ENCODE measurements at places on chromosomes 6 and 20. TPM values are rescaled to one million over a fixed set of nuclear protein-coding genes. Genes with fewer than 3 reads are reported as not detected.
A peak's percentile ranks its signal among the peaks of the same experiment; 100 is the strongest.

DNA sequence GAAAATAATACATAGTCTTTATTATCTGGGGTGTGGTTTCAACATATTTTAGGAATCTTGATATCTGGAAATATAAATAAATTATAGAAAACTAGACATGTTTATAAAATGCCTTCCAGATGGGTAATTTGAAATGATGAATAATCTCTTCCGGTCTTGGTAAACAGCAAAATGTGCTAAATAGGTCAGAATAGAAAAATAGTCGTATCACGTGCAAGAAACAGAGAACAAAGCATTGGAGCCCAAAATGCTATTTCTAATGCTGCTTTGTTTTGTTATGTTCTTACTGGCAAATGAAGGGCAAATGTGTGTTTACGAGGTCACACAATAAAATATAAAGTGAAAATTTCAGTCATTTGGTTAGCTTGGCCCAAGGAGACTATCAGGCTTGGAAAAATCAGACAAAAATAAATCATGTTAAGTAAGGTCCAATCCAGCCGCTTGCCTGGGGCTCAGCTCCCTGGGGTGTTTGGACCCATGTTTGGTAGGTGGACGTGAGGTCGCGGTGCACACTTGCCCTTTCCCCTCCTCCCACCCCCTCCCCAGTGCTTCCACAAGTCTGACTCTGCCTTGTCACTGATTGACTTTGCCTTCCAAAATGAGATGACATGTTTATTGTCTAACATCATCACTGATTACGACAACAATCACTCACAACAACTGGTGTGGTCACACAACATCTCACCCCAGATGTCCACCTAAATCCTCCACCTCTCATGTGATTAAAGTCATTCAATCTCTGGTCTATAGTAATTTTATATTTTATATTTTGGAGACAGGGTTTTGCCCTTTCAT, 56.0 kb downstream of the RIN2 start:
- no peak for DNase-seq

DNA sequence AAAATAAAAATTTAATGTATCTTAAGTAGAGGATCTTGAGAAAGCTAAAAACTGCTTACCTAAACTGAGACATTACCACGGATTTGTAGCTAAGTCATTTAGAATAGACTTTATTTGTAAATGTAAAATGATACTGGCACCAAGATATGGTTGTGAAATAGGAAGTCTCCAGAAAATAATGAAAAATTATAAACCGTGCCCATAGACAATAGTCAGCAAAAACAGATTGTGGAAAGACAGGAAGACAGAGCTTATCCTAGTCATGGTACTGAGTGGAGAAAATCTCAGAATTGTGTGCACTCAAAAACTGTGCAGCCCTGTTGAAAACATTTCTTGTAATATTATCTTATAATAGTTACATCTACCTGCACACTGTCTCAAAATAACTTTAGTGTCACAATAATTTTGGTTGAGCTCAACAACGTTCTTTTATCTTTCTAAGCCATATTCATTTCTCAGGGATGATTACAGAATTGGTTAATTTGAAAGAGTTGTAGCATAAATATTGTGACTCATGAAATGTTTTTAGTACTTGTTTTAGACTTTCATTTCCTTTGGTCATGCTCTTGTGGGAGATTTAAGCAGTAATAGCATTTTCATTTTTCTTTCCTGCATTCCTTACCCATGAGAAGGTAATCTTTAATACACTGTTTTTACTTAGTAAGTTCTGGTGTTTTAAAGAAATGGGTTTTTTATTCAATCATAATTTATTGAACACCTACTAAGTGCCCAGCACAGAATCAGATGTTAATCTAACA, 174.5 kb downstream of the SOX4 start:
- no peak for DNase-seq

- no peak for DNase-seq
These were observed 2.6 kb downstream of the PPP1R14C start for GRCh38 chr6:150145427-150145826.

DNA sequence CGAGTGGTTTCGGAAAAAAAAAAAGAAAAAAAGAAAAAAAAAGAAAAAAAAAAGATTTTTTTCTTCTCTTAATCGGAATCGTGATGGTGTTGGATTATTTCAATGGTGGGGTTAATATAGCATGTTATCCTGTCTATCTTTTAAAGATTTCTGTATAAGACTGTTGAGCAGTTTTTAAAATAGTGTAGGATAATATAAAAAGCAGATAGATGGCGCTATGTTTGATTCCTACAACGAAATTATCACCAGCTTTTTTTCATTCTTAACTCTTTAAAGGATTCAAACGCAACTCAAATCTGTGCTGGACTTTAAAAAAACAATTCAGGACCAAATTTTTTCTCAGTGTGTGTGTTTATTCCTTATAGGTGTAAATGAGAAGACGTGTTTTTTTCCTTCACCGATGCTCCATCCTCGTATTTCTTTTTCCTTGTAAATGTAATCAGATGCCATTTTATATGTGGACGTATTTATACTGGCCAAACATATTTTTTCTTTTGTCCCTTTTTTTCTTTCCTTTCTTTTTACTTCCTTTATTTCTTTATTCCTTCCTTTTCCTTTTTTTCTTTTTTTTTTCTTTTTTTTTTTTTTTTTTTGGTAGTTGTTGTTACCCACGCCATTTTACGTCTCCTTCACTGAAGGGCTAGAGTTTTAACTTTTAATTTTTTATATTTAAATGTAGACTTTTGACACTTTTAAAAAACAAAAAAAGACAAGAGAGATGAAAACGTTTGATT, 3.6 kb downstream of the SOX4 start:
- no peak for DNase-seq

DNA sequence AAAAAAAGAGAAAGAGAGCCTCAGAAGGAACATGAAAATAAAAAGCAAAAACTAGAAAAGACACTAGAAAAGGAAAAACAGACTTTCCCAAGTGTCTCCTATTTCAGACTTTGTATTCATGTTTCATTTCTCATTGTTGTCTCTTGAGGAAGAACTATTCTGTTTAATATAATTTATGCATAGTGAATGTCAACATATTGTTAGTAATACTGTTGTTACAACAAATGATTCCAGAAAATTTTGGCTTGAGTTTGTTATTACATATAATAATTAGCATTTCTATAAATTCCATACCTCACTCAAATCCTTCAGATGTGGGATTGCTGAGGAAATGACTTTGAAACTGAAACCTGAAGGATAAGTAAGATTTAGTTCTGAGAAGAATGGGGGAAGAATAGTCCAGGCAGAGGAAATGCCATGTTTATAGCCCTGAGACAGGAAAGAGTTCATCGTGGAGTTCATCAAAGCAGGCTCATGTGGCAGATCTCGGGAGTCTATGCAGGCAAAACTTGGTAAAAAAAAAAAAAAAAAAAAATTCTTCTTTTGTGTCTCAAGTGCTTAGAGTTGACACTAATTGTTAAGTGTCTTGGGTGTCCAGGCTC, 53.1 kb upstream of the EIF2S2 start:
- DNase-seq = peak; percentile 76

DNA sequence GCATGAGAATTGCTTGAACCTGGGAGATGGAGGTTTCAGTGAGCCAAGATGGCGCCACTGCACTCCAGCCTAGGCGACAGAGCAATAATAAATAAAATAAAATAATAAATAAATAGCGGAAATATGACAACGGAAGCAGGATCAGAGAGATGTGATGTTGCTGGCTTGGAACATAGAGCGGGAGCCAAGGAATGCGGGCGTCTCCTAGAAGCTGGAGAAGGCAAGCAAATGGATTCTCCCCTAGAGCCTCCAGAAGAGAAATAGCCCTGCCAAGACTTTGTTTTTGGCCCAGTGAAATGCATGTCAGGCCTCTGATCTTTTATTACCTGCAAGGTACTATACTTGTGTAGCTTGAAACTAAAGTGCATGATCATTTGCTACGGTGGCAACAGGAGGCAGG, 12.4 kb downstream of the KIAA1755 start:
- no peak for DNase-seq

GRCh38 chr6:32240686-32241085, 16.8 kb upstream of the NOTCH4 start:
- DNase-seq = no peak

GRCh38 chr6:166903027-166903426, 53.3 kb downstream of the RNASET2 start:
- no peak for DNase-seq

DNA sequence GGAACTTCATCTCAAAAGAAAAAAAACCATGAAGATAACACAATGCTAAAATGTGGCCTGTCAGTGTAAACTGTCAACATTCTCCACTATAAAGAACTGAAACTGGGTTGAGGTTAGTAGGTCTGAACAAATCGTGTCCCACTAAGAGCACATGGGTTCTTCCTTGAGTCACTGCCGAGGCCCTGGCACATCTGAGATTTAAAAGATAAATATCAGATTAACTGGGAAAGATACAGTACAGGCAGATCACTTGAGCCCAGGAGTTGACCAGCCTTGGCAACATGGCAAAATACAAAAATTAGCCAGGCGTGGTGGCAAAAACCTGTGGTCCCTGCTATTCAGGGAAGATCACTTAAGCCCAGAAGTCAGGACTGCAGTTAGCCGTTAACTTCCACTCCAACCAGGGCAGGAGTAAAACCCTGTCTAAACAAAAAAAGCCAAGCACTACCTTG, 5.6 kb downstream of the EEF1A1 start:
- DNase-seq = no peak

DNA sequence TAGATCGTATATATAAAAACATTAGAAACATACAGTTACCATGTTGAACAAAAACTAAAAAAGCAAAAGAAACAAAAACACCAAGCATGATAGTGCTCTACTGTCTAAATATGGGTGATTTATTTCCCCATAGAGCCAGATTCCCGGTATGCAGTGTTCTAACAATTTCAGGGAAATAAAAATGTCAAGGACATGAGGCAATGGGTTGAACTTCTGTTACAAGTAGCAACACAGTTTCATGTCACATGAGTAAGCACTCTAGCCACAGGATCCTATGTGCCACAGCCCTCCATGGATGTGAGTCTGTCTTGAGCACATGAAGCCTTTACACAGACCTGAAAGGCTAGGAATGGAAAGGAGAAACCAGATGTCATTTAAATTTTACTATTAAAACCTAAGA, 96.0 kb downstream of the MAP3K5 start:
- DNase-seq = peak; percentile 66

DNA sequence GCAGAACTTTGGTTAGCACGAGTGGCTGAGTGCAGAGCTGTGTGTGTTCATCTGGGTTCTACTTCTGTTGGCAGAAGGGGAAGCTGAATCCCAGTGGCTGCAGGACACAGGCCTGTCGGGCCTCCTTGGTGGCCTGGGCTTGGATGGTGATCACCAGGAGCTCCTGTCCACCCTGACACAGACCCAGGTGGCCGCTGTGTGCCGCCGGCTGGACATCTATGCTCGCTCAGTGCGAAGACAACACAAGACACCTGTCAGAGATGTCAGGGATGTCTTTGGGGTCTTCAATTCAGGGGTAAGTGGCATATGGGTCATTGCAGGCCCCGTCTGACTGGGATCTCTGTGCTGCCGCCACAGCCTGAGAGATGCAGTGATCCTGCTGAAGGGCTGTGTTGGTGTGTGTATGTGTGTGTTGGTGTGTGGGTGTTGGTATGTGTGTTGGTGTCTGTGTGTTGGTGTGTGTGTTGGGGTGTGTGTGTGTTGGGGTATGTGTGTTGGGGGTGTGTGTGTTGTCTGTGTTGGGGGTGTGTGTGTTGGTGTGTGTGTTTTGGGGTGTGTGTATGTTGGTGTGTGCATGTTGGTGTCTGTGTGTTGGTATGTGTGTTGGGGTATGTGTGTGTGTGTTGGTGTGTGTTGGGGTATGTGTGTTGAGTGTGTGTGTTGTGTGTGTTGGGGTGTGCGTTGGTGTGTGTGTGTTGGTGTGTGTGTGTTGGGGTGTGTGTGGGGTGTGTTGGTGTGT, 25.5 kb downstream of the ARHGAP40 start:
- DNase-seq = no peak

PLG gene
- polyA plus RNA-seq = 211 TPM

CCN6 gene
- 8.4 TPM for polyA plus RNA-seq

SOBP gene
- polyA plus RNA-seq = 5.4 TPM

PRKN gene
- 8.6 TPM for polyA plus RNA-seq

BLOC1S5 gene
- 20.2 TPM for polyA plus RNA-seq

Measured in kidney (tissue), 22 donors.